ENCODE measurements at places on chromosomes 3 and 15.

DNA sequence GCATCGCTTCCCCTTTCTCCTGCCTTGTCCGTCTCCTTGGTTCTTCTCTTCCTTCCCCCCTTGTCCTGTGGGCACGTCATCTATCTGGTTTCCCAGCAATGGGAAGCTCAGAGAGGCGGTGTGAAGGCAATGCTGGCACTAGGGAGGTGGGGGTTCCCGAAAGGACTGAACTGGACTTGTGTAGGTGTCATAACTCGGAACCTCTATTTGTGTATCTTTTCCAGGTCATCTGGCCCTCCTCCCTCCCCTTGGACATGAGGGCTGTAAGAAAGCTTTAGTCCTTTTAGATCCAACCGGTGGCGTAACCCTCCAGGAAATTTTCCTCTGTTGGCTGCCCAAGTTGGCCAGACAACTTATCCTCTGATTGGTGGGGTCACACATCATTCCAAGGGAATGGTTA is 231.5 kb upstream of the TLE3 start:
- DNase-seq: no peak

- DNase-seq: no peak
These were observed 47.4 kb downstream of the MRPL46 start for GRCh38 chr15:88419830-88420229.

- DNase-seq: no peak
These were observed 48.9 kb downstream of the IQGAP1 start for GRCh38 chr15:90436952-90437351.

GRCh38 chr3:52792961-52793695 is 1.5 kb upstream of the ITIH3 start:
- no peak for DNase-seq

DNA sequence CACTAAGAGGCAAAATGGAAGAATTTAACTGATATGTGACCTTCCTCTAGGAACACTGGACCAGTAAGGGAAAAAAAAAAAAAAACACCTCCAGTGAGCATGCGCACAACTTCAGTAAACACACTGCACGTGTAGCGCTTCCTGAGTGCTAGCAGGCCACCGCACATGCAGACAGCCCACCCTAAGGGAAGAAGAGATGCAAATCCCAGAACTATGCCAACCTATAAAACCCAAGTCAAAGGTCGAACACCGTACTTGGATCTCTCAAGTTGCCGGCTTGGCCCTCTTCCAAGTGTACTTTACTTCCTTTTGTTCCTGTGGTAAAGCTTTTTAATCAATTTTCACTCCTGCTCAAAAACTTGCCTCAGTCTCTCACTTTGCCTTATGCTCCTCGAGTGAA is 64.5 kb upstream of the CADPS start:
- no peak for DNase-seq

- DNase-seq: no peak
These were observed 9.9 kb upstream of the ZBED2 start for GRCh38 chr3:111605018-111605417.

DNA sequence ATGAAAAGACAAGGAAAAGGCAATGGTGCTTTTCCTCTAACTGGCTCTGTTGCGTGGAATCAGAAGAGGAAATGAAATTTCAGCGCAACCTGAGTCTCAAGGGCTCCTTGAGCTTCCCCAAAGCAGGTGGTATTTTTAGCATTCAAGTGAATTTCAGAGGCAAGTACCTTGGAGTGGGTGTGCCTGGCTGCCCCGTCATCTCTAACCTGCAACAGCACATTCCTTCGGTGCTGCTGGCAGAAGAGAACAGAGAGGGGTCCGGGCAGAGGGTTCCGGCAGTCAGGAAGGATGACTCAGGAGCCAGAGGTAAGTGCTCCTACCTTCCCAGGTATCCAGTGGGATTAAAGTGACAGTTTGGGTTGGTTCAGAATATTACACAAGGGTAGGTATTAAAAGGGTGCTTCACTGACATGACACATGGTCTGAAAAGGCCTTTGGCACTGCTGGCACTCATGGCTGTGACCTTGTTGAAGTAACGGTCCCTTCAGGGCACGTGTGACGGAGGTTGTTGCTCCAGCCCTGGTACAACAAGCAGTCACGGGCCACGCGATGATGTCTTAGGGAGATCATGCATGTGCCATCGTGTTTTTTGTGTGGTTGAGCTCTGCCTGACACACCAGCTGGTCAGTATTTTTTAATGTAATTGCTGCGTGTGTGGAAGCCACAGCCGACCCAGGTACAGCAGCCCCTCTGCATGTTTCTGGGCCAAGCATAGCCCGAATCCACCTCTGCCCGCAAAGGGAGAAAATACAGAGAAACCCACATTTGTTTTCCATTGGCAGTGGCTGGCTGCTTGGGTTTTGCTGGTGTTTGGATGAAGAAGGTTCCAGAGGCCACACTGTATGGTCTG is 75.7 kb downstream of the LRRK1 start:
- no peak for DNase-seq

DNA sequence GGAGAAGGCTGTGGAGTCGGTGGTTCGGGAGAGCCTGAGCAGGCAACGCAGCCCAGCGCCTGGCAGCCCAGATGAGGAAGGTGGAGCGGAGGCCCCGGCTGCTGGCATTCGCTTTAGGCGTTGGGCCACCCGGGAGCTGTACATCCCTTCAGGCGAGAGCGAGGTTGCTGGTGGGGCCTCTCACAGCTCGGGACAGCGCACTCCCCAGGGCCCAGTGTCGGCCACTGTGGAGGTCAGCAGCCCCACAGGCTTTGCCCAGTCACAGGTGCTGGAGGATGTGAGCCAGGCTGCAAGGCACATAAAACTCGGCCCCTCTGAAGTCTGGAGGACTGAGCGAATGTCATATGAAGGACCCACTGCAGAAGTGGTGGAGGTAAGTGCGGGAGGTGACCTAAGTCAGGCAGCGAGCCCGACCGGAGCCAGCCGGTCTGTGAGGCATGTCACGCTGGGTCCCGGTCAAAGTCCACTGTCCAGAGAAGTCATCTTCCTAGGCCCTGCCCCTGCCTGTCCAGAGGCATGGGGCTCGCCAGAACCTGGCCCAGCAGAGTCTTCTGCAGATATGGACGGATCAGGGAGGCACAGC is 26.7 kb downstream of the SYNM start:
- no peak for DNase-seq

DNA sequence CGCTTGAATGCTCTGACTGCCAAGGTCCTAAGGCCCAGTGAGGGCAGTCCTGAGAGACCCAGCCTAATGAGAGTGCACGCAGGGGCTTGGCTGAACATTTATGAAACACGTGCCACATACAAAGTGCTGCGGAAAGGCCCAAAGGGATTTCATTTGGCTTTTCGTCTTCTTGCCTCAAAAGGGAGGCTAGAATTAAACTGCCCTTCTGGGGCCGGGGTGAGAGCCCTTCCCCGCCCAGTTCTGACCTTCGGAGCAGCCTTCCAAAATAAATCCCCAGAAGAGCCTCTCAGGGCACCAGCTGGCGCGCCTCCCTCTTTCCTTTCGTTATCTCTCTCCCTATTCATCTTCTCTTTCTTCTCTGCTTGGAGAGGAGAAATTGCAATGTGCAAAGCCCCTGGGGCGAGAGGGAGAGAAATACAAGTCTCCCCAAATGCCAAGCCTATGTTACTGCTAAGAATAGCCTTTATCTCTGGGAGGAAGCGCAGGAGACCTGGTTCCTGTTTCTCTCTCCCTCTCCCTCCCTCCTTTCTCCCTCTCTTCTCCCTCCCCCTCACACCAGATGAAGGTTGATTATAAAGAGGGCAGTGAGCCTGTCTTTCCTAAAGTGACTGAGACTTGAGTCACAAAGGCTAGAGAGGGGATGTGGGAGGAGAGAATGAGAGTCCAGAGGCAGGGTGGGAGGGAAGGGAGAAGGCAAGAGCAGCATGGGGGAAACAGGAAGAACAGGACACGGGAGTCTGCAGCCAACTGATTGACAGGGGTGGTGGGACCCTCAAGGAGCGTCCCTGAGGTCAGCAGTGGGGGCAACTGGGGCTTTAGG is 36.7 kb upstream of the NDUFB4 start:
- no peak for DNase-seq

DNA sequence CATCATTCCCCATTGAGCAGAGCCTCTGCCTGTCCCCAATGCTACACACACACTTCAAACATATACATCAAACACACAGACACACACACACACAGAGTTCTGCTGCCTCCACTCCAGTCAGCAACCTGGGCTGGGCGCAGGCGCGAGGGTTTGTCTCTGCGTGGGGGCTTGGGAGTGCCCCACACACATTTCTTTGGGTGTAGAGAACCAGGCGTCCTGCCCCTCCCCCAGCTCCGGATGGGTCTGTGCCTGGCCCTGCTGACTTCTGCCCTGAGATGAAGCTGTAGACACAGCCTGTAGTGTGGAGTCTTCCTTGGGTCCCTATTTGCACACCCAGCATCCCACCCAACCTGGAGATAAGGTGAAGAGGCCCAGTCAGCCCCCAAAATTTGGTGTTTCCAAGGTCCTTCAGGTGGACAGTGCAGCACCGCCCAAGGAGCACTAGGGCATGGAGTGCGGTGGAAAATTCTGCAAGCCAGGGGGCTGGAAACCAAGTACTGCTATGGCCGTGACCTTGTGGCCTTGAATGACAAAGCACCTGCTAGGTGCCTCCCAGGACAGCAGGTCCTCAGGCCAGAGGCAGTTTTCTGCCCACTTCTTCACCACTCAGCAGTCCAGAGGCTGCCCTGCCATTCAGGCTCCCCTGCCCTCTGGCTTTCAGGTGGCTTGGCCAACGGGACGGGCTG is 26.8 kb downstream of the FBXW12 start:
- no peak for DNase-seq

- no peak for DNase-seq
These were observed 53.1 kb downstream of the CD47 start for GRCh38 chr3:108037770-108038169.

- DNase-seq: no peak
These were observed 567.6 kb upstream of the ARPP21 start for GRCh38 chr3:35071772-35072171.

GRCh38 chr3:181006541-181006940 is 17.0 kb upstream of the DNAJC19 start:
- DNase-seq: no peak

- DNase-seq: no peak
These were observed 31.3 kb downstream of the HOMER2 start for GRCh38 chr15:82921242-82921641.

GRCh38 chr3:37097776-37098175 is 76.6 kb downstream of the LRRFIP2 start:
- DNase-seq: no peak

DNA sequence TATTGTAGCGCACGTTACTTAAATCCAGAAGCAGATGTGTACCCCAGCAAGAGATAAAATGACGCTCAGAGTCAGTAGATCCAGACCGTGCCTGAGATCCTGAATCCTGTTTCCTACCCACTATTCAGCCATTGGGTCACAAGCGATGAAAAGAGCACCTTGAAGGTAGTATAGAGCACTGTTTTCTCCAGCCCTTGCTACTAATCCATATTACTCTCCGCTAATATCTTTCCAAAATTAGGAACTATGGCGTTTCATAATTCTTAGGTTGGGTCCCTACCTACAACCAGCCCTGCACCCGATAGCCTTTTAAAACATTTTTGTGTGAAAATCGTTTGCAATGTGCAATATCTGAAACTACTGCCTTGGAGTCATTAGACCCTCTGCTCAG is 596 bp downstream of the BTD start:
- DNase-seq: no peak

DNA sequence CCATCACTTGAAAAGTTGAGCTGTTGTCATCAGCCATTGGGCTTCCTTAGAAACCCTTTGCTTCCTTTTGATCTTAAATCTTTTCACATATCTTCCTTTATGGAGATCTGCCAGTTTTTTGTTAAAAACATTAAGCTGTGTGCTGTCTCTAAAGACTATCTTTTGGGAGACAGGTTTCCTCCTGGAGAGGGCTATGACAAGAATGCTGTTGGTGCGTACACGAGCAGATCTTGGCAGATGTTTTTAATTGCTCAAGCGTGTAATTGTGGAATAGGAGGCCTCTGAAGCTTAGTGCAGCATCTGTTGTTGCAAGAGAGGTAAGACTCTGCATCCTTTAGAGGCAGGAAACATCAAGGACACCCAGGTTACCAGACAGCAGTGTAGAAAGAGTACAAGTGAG is 56.8 kb downstream of the PHLDB2 start:
- no peak for DNase-seq

- DNase-seq: no peak
These were observed 4.3 kb upstream of the SCG3 start for GRCh38 chr15:51677021-51677420.

DNA sequence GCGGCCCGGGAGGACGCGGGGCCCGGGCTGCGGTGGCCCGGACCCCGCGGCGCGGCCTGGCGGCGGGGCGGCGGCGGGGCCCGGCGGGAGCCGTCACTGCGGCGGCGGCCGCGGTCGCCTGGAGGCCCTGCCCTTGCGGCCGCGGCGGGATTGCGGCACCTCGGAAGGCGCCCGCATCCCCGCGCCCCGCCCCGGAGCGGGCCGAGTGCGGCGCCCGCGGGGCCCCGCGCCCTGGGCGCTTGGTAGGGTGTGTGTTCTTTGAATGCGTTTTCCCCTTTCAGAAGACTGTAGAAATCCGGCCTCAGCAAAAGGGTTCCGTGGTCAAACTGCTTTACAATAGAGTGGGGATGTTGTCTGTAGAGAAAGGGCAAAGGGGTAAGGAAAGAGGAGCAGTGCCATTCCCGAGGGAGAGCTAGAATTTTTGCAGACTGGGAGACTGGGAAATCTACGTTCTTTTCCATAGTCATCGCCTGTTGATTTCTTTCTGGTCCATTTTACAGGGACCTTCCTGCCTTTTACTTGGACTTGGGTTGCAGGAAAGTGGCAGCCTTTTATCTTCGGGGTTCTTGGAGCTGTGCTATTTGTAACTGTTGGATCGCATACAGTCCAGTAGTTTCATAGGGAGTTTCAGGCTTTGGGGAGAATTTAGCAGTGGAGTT is 630 bp downstream of the SNRK start:
- DNase-seq: no peak

DNA sequence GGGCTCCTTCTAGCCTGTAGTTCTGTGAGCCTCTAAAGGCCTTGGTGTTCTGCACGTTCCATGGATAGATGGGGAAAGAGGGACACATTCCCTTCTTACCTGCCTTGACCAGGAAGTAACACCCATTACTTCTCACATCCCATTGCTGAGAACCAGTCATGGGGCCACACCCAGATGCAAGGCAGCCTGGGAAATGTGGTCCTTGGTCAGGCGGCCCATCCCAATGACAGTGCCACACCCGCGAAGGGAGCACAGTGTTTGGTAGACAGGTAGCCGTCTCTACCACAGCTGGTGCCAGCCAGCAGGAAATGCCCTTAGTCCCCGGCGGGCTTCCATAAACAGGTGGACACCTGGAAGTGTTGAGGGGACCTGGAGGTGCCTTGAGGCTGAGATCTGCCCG is 23.2 kb upstream of the LCTL start:
- no peak for DNase-seq

DNA sequence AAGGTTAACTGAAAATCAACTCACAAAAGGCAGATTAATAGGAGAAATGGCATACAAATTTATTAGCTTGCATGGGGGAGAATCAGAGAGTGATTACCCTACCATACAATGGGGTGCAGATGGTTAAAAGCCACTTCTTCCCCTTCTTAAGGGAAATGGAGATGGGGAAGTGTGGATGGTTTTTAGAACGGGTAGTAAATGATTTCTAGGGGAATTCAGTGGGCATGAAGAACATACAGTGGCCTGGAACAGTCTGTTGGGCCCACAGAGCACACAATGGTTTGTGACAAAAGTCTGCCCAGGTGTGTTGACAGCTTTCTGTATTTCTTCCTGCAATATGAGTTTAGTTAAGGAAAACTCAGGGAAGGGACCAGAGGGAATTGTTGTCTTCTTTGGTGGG is 61.0 kb downstream of the C3orf80 start:
- no peak for DNase-seq
